Amniotic epithelial cell (primary cell): ENCODE measurements at places on chromosomes 1 and 21.

DNA sequence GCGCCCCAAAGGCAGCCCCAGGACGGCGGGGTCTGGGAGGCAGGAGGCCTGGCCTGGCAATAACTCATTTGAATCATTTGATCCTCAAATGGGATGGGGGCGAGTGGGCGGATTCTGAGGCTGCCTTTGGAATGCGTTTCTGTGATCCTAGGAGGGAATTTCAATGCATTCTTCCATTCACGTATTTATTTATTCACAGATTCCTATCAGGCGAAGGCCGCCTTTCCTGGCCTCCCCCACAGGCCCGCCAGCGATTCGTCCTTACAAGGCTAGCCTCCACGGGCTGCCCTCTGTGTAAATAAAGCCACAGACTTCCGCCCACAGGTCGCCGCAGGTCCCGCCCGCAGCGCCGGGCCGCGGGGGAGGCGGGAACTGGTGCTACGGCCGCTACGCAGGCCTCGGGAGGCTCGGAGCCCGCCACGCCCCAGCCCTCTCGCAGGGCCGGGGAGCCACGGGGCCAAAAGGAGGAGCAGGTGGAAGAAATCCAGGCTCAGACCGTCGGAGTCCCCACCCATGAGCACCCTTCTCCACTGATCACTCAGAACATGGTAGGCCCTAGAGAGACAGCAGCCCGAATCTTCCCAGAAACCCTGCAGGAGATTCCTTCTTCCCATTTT lies 31.3 kb upstream of the JUN start:
- peak; percentile 95 for DNase-seq

DNA sequence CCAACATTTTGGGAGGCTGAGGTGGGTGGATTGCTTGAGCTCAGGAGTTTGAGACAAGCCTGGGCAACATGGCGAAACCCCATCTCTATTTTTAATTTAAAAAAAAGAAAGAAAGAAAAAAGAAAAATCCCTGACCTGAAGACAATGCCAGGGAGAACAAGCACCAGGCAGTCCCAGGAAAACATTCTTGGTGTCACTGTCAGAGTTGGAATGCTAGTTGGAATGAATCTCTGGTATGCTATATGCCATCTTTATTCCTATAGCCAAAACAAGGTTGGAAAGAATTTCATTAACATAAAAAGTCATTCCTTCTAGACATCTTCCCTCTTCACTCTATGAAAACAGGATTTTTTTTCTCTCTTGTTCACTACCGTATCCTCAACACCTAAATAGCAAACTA lies 2.8 kb downstream of the DNAJC8 start:
- DNase-seq, result no peak

DNA sequence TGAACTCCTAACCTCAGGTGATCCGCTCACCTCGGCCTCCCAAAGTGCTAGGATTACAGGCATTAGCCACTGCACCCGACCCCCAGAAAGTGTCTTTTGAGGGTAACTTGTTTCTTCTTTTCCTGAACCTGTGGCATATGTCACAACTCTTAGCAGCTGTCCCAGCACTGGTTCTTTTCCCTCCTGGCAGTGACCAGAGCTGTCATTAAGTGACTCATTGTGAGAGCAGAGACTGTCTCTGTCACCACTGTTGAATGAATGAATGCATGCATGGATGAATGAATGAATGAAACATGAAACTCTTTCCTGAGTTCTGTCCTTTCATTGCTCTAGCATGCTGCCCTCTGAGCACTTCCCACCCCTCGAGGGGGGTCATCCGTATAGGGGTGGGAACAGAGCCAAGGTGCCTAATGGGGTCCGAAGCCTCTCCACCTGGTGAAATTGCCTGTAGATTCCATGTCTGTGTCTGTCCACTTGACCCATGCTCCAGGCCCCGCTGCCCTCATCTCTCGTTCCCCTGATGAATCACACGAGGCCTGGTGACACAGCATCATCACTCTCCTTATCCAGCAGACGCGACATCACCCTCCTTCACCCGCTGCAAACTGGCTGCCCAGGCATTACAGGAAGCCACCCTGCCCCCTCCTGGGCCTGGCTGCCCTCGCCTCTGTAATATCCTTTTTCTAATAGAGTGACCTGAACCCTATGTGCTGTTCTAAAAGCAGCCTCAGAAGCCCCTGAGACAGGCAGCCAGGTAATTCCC lies 75.0 kb downstream of the IGSF21 start:
- DNase-seq, result no peak

DNA sequence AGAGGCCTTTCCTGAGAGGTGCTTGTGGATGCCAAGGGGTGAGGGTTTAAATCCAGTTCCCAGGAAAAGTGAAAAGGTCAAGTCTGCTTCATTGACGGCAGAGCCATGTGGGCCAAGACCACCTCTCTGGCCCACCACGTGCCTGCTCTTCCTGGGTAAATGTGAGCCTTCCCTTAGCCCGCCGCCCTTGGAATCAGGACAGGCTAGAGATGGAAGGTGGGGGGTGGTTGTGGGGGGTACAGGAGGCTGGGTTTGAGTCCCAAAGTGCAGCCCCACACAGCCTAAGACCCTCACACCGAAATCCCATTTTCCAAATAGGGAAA lies 104.4 kb downstream of the EPHB2 start:
- DNase-seq, result no peak

DNA sequence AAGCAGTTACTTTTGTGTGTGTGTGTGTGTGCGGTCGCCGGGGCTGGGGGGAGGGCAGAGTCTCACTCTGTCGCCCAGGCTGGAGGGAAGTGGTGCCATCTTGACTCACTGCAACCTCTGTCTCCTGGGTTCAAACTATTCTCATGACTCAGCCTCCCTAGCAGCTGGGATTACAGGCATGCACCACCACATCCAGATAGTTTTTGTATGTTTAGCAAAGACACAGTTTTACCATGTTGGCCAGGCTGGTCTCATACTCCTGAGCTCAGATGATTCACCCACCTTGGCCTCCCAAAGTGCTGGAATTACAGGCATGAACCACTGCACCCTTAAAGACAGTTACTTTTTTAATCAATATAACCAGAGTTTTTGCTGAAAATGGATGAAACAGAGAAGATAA lies 207.0 kb downstream of the PTPRC start:
- DNase-seq, result peak; percentile 50

DNA sequence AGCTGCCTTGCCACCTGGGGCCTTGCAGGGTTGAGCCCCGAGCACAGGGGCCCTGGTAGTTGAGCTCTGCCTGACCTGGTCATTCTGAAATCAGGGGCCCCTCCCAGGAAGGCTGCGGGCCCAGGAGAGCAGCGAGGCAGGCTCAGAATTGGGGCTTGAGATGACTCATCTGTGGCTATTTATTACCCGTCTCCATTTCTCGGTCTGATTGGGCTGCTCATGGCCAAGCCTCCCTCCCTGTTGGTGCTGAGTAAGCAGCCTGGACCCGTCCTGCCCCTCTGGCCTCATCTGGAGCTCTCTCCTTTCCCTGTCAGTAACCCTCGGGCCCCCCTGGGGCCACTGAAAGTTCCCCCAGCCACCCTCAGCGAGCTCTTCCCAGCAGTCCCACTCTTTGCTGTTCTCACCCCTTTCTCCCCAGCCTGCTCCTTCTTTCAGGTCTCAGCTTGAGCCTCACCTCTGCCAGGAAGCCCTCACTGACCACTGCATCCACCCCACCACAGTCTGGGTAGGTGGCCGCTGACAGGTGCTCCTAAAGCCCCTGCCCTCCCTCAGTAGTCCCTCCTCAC lies 11.0 kb upstream of the TNFRSF8 start:
- DNase-seq, result peak; percentile 86

DNA sequence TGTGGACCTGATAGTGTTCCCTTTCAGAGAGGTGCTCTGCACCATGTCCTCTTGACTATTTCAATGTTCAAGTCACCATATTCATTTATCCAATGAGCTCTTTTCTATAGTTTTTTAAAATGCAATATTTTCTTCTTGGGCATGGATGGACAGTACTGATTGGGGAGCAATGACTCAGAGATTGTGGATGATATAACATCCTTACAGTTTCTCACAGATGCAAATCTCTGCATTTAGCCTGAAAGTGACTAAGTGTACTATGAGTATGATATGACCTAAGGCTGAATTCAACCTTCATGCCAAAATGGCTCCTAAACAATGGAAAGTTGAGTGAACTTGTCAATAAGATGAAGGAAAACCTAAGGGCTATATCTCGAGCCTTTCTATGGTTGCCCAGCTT lies 36.5 kb downstream of the C4BPA start:
- peak; percentile 38 for DNase-seq

DNA sequence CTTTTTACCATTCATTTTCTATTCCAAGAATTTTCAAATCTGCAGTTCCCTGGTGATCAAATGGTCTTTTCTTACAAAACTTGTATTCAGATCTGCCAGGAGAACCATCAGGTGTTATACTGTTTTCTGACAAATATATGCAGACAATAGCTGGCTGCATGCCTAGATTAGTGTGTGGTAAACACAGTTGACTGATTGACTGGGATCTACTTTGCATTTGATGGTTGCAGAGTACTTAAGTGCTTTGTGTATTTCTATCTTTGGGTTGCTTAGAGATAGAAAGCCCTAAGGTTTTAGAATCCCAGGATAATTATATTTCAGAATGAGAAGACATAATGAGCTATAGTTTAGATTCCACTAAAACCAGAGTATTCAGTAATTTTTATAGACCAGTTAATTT lies 102.0 kb upstream of the CHODL start:
- DNase-seq, result no peak

DNA sequence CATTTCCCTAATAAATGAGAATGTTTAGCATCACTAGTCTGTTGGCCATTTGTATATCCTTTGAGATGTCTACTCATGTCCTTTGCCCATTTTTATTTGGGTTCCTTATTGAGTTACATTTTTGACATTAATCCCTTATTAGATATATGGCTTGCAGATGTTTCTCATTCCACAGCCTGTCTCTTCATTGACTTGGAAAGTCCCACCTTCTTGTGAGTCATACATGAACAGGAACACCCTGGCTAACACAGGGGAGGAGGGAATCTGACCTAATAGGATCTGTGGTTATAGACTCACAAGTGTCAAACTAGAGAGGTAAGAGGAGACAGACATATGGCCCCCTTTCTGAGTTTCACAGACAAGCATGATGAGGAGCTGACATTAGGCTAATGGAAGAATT lies 11.5 kb downstream of the ZP4 start:
- no peak for DNase-seq

DNA sequence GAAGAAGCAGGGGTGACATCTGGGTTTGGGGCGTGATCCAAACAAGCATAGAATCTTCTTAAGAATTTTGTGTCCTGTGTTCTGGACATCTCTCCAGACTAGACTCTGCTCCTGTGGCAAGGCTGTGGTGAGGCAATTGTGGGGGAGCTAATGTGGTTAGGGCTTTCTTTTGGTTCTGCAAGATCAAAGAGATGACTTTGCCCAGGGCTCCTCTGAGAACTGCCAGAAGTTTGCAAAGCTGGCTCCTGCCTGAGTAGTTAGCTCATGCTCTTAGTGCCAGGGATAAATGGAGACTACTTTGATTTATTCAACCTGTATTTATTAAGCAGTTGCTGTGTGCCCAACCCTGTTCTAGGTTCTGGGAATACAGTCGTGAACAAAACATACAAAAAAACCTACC lies 34.0 kb upstream of the CRNN start:
- peak; percentile 9 for DNase-seq

- DNase-seq, result peak; percentile 99
These were observed 162.6 kb upstream of the IRF2BP2 start for GRCh38 chr1:234772345-234773147.

DNA sequence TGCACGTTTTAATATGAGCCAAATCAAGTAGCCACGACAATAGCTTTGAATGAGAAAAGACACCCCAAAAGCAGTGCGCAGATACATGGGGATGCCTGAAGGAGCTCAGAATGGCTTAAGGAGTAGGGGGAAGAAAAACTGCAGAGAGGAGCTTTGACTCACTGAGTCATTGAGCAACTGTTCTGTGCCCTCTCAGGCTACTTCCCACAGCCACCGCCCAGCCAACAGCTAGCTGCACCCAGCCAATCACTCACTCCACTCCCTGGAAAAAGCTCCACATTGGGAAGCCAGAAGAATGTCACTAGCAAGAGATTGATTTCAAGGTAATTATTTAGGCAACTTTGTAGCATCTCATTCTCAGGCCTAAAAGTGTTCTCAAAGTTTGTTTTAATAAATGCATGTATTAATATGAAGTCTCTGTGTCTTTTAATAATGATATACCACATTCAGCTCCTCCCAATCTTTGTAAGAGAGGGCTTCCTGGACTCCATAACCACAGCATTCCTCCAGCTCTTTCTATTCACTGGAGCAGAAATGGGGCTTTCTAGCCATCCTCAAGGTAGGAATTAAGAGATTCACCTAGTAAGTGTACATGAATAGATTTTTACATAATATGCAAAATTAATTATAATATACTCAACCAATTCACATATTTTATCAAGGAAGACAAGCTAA lies 16.8 kb downstream of the DUSP10 start:
- peak; percentile 86 for DNase-seq

DNA sequence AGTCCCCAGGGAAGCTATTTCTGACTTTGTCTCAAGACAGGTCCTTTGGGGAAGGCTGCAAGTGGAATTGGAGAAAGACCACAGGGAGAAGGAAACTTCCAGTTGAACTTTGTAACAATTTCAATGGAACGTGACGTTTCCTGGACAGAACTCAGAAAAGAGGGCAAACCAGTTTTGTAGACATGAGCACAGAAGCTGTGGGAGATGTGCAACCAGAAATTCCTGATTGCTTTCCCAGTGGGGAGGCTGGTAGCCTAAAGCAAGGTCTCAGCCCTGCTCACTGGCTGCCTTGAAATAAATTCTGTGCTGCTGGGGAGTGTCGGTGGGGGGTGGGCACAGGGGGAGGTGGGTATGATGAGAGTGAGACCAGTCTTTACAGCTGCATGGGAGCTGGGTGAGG lies 1206.7 kb upstream of the ADGRL2 start:
- no peak for DNase-seq

GRCh38 chr1:60052601-60053000 lies 21.0 kb downstream of the C1orf87 start:
- DNase-seq, result no peak

DNA sequence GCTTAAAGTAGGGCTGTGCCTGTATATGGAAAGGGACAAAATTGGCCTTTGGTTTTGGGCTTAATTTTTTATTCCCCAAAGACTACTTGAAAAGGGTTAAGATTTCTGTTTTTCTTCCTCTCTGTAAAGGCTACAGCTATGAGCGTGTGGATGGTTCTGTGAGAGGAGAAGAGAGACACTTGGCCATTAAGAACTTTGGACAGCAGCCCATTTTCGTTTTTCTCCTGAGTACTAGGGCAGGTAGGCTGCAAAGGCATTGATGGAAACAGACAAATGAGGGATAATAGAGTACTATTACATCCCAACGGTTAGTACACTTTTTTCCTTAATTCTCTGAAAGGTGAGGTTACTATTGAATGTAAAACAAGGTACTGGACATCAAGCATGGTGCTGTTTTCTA lies 29.6 kb downstream of the CHD1L start:
- DNase-seq, result no peak

DNA sequence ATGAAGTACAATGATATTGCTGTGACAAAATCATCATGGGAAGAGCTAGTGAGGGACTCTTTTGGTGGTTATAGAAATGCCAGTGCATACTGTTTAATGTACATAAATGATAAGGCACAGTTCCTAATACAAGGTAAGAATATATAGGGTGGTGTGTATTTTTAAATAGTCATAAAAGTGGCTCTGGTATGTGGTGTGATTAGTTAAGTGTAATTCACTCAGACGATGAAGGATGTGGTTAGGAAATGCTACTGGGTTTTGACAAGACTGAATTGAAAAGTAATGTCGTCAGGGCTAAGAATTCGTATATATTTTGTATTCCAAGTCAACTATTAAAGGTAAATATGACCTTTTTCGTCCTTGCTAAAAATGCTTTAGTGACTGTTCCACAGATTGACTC lies 101.7 kb downstream of the USP25 start:
- no peak for DNase-seq
